ENCODE measurements at places on chromosomes 6 and 20.

DNA sequence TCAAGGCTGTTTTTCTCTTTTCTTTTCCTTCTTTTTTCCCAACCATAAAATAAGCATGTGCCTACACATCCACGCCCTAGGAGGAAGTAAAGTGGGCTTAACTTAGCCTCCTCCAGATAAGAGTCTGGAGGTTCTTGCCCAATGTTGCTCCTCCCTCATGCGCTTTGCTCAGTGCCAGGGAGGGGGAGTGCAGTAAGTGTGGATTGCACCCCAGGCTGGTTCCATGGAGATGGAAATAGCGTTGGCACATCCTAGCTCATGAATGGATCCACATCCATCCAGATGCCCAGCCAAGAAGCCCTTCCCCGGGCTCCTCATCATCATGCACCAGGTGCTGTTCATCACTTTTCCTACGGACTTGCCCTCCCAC, 58.2 kb downstream of the NEDD9 start:
- DNase-seq = no peak

GRCh38 chr6:25138233-25138933, 140.8 kb upstream of the CARMIL1 start:
- peak; percentile 70 for DNase-seq

DNA sequence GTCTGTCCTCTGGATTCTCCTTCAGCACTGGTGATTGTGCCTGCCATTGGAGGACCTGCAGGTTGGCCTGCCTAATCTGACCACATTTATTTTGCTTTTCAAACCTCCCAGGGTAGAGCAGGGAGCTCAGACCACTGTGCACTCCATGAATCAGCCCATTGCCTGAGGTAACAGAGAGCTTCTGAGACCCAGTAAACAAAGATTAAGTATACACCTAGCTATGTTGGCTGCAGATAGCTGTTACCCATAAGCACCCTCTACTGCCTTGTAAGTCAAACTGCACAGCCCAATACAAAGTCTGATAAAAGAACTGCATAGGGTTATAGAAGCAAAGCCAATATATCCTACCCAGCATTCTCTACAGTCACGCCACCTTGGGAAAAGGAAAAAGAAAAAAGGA, 338.7 kb downstream of the HTR1B start:
- no peak for DNase-seq

GRCh38 chr6:149419696-149420404, 19.8 kb downstream of the SUMO4 start:
- DNase-seq = no peak

GRCh38 chr20:23647346-23647745, 9.6 kb upstream of the CST3 start:
- no peak for DNase-seq

- no peak for DNase-seq
These were observed 31.5 kb downstream of the MAFB start for GRCh38 chr20:40657526-40657925.

GRCh38 chr6:44332585-44332984, 9.9 kb upstream of the SPATS1 start:
- DNase-seq = no peak

GRCh38 chr6:157339432-157339831, 16.1 kb upstream of the TMEM242 start:
- no peak for DNase-seq

GRCh38 chr6:28000351-28001045, 43.5 kb downstream of the OR2B6 start:
- no peak for DNase-seq

- DNase-seq = no peak
These were observed 261.8 kb upstream of the QKI start for GRCh38 chr6:163152701-163153100.

DNA sequence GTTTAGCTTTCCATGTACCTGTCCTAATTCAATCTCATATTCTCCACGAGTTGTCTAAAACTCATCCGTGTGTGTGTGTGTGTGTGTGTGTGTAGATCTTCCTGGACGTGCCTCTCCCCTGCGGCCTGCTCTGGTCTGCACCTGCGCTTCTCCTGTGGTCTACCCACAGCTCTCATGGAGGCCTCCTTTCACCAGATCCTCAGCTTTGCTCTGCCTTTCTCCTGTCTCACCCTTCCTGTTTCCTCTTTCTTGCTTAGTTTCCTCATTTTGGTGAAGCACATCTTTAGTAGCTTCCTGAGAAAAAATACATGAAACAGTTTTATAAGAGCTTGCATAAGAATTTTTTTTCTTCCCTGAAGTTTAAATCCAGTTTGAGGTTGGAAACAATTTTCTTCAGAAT, 18.1 kb downstream of the SLX4IP start:
- no peak for DNase-seq

- no peak for DNase-seq
These were observed 246.2 kb downstream of the HACE1 start for GRCh38 chr6:104613416-104614001.

GRCh38 chr20:40283689-40284088, 405.3 kb downstream of the MAFB start:
- DNase-seq = no peak

All from glomerular endothelial cell (primary cell).